ENCODE measurements at places on chromosomes 6 and 20.

DNA sequence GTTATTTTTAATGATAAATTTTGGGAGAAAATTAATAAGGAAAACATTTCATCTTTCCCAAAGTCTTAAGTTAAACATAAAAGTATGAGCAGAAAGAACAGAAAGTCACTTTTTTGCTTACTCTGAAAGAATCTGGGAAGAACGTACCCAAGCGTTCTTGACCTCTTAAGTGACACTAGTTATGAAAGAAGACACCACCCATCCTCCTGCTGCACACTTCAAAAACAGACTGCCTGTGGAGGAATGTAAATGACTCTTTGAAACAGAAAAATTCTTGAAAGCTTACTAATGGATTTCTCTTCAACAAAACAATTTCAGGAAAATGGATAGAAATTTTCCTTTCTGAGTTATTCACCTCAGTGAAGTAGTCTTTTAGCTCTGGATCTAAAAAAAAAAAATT lies 227.7 kb downstream of the MEI4 start:
- DNase-seq: no peak

DNA sequence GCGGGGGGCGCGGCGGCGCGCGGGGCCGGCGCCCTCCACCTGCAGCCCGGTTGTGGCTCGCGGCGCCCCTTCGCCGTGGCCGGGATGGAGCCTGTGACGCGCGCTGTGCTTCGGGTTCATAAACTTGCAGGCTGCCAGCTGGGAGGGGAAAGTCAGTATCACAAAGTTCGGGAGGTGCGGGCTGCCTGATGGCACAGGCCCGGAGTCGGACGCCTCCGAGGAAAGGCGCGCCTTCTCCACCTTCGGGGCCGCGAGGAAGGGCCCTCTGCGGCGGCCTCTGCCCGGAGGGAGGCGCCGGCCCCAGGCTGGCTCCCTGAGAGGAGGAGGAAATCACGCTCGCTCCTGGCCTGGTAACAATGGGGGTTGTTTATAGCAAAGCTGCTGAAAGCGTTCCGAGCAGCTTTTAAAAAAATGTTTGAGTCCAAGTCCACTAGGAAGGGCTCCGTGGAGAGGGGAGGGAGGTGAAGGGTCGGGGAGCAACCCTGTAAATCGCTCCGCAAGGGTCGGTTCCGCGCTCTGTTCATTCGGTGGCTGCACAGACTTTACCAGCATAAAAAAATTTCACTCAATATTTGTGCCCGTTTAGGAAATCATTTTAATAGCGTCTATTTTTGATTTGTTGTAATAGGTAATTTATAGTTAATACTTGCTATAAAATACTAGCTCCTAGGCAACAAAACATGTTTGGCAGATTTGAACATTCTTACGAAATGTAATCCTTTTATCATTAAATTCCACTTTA lies 1.0 kb downstream of the AFDN start:
- no peak for DNase-seq

DNA sequence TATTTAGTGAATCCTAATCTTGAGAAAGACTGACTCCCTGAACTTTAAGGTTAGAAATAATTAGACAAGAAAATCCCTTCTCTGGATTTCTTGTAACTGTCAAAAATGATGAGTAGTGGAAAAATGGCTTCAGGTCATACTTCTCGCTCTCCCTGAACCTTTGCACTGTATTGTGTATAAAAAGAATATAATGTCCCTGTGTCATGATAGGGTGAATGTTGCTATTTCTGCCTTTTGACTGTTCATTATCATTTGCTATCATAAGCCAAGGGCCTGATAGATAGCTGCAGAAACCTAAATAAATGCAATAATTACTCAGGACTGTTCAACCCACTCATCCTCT lies 39.3 kb downstream of the ALDH8A1 start:
- peak; percentile 8 for DNase-seq

DNA sequence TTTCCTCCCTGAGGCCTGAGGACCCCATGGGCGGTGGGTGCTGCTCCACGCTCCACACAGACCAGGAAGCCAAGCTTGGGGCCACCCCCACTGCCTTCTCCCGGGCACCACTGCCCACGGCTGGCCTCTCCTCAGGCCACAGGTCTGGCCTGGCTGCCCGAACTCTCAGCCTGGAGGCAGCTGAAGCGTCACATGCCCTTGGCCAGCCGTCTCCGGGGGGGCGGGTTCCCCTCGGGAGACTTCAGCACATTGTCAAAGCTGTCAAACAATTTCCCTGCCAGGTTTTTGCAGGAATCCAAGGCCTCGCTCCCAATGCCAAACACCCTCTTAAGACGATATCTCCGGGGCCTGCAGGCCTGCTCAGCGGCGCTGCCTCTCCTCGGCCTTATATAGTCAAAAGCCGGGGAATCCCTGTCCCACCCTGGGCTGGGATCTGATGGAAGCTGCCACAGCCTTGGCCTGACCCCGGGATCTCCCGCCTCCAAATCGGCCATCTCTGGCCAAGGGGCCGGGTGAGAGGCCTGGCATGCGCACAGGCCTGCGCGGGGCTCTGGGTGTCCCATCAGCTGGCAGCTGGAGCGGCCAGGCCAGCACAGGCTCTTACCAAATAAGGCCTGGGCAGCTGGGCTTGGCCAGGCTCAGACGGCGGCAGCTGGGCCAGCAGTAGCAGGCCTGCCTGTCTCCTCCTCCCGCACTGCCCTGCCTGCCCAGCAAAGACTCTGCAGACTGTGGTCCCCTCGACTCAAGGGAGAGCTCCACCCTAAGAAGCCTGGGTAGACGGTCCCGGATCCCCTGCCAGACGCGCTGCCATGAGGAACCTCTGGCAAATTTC lies 49.7 kb downstream of the RBM38 start:
- DNase-seq: no peak

DNA sequence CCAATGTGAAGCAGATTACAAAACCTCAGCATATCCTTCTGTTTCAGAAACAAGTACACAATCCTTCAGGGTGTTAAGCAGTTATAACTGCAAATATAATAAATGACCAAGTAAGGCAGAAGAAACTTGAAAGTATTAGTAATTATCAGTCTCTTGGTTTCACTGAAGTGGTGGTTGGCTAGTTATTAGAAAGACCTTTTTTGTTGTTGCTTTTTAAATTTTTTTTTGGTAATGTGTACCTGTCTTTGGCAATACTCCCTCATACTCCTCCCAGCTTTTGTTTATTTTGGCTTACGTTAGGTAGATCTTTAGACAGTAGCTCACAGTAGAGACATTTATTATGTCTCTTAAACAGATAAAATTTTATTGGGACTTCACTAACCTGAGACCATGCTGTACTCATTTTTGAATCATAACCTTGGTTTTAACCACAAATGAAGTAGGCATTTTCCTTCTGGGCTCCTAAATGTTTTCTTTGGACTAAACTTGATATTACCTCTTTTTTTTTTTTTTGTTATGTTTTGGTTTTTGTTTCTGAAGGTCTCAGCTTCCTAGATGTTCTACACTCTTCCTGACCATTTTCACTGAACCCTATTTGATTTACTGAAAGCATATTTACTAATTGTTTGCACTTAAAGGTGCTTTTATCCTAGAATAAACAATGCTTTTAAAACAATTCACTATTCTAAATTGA lies 6.4 kb downstream of the CD2AP start:
- no peak for DNase-seq

GRCh38 chr6:47780510-47781356 lies 1.1 kb upstream of the OPN5 start:
- DNase-seq: peak; percentile 4

DNA sequence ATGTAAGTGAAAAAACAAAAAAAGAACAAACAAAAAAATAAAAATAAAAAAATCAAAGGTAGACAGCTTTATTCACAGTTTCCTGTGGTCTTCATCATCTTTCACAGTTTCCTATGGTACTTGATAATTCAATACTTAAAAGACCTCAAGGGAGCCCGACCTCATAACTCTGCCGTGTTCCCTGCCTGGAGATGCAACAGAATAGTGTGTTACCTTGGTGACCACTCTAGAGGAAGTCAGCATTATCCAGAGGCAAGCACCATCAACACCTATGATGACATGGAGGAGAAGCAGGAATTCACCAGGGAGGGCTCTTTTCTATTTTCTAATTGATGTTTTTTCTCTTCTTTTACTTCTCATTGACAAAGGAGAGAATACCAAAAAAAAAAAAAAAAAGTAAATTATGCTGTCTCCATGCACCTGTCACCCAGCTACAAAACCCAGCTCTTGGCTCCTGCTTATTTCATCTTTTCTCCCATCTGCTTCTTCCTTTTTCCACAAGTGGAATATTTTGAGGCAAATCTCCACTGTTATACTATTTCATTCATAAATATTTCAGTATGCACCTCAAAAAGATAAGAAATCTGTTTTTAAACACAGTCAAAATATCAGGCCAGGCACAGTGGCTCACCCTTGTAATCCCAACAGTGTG lies 95.8 kb upstream of the STXBP5 start:
- no peak for DNase-seq

GRCh38 chr6:131685266-131685780 lies 15.9 kb downstream of the OR2A4 start:
- no peak for DNase-seq

DNA sequence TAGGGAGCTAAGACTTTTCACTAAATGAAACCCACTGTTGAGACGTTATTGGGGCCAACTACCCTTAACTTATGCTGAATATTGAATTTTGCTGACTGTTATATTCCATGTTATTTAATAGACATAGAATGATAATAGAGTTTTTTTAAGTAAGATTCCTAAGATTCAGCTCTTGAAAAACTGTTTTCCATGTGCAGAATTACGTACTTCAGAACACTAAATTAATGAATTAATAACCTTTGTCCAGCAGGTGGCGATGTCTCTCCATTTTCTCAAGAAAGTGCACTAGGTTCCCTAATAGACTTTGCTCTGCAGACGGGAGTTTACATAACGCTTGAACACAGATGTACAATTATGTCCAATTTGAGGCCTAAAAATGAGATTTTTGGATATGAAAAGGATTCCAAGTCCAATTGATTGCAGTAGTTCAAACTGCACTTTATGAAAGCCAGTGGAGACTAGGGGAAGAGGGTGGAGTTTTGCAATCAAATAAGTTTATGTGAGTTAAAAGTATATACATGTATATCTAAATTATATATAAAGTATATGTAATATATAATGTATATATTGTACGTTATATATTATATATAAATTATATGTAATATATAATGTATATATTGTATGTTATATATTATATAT lies 282.1 kb downstream of the UST start:
- peak; percentile 80 for DNase-seq

- peak; percentile 91 for DNase-seq
Observed at GRCh38 chr20:61436667-61437279, 184.7 kb downstream of the CDH4 start.

DNA sequence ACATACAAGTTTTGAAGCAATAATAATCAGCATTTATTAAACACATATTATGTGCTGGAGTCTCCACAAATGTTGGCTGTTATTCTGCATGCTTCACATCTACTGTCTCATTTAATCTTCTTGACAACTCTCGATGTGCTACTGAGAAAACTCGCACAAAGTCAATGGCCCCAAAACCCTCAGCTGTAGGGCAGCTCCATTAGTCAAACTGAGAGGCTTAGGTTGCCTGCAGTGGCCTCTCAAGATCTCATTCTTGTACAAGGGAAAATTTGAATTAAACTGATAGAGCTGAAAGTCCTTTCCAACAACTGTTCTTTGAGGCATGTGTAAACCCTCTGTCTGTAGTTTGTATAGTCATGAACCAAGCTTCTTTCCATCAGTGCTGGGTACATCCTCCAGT lies 49.8 kb downstream of the MBOAT1 start:
- DNase-seq: no peak

GRCh38 chr6:80548532-80548931 lies 442.1 kb downstream of the BCKDHB start:
- no peak for DNase-seq

DNA sequence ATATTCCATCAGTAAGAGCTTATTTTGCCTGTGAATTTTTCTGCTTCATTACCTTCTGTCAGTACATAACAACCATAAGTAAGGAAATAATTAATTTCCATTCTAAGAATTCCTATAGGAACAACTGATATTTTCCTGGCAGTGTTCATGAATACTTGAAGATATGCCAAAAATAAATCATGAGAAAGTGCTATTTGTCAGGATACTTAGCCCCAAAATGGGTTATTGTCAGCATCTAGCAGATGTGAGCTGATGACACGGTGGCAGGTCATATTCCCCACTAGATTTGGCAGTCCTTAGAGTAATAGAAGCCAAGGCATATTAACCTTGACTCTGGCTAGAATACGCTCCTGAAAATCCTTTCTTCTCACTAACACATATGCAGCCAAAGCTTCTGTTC lies 43.2 kb upstream of the CRISP1 start:
- DNase-seq: no peak

- DNase-seq: no peak
Observed at GRCh38 chr20:8662433-8662954, 406.4 kb upstream of the PLCB4 start.

DNA sequence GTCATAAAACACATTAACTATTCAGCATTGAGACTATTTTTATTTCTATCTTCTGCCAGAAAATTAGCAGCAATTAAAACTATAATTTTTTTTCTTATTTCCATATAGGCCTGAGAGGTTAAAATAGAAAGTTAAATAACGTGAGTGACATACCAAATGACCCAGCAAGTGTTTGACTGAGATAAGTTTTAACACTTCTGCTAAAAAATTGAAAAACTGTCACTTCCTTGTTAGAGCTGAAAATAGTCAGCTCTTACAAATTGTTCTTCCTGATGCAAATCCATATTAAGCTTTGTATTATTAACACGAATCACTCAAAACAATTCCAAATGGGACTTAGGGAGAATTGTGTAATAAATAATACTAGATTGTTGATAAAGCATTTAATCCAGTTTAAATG lies 26.5 kb upstream of the STX11 start:
- DNase-seq: no peak

- no peak for DNase-seq
Observed at GRCh38 chr6:7246401-7247178, 66.4 kb downstream of the SSR1 start.

GRCh38 chr20:55530763-55531162 lies 474.6 kb downstream of the CBLN4 start:
- no peak for DNase-seq

GRCh38 chr20:49452011-49452482 lies 30.4 kb downstream of the KCNB1 start:
- no peak for DNase-seq

GRCh38 chr6:28212510-28213212 lies 12.4 kb upstream of the ZSCAN9 start:
- DNase-seq: peak; percentile 78

- DNase-seq: no peak
Observed at GRCh38 chr6:148608199-148608951, 138.5 kb upstream of the UST start.

GRCh38 chr6:119171864-119172588 lies 93.6 kb upstream of the FAM184A start:
- DNase-seq: no peak

Data from NCI-H2227 treated with DMSO at 0.1 percent for 48 hours (cell line).